ENCODE measurements at places on chromosomes 6 and 20.

- DNase-seq = no peak
Observed at GRCh38 chr6:128487055-128487454, 33.3 kb downstream of the PTPRK start.

DNA sequence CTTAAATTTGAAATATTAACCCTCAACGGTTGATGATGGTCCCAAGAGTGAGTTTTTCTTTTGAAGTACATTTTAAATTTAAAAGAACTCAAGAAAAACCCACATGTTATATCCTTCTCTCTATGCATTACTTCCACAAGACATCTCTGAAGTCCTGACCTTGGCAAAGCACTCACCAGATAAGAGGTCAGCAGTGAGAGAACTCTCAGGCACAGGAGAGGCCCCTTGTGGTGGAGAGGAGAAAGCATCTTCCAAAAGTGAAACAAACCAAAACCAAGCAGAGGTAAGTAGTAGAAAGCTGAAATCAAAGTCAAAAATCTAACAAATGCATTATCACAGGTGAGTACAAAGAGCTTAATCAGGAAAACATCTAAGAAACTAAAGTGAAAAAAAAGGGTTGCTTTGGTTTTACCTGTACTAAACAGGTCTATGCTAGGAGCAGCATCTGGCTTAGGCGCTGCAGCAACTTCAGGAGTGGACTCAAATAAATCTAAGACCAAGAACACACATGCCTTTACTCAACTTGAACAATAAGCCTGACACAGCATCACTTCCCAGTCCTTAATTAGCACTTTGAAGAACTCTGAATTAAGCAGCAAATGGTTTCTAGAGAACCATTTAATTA is 80.5 kb downstream of the PRSS35 start:
- no peak for DNase-seq

GRCh38 chr6:3538536-3538935 is 81.7 kb upstream of the SLC22A23 start:
- no peak for DNase-seq

- no peak for DNase-seq
Observed at GRCh38 chr6:125835221-125835744, 44.5 kb downstream of the NCOA7 start.

DNA sequence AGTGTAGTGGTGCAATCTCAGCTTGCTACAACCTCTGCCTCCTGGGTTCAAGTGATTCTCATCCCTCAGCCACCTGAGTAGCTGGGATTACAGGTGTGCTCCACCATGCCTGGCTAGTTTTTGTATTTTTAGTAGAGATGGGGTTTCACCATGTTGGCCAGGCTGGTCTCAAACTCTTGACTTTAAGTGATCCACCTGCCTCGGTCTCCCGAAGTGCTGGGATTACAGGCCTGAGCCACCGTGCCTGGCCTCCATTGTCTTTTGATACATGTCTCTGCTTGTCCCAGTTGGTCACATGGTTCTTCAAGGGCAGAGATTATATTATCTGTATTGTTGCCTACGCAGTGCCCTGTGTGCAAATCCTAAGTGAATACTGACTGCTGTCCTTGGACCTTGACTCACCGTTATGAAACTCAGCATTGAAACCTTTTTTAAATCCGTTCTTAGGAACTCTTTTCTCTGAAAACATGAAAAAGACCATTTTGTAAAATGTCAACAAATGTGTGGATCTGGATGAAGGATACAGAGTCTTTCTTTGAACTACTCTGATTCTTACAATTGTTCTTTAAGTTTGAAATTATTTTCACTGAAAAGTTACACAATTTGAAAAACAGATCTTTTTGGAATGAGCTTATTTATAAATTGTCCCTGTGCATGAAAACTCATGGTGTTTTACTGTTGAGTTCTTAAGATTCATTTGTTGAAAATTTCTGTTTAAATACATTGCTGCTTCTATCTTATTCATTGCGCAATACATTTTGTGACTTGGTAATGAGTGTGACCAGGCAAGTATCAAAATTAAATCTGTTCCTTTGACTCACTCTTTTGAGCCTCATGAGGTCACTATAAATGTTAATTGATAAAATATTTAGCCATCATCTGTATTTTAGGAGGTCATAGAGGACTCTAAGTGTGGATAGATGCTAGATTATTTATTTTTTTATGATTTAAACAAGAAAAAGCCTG is 293.5 kb downstream of the UTRN start:
- no peak for DNase-seq

GRCh38 chr6:105109955-105110895 is 69.6 kb downstream of the POPDC3 start:
- no peak for DNase-seq

DNA sequence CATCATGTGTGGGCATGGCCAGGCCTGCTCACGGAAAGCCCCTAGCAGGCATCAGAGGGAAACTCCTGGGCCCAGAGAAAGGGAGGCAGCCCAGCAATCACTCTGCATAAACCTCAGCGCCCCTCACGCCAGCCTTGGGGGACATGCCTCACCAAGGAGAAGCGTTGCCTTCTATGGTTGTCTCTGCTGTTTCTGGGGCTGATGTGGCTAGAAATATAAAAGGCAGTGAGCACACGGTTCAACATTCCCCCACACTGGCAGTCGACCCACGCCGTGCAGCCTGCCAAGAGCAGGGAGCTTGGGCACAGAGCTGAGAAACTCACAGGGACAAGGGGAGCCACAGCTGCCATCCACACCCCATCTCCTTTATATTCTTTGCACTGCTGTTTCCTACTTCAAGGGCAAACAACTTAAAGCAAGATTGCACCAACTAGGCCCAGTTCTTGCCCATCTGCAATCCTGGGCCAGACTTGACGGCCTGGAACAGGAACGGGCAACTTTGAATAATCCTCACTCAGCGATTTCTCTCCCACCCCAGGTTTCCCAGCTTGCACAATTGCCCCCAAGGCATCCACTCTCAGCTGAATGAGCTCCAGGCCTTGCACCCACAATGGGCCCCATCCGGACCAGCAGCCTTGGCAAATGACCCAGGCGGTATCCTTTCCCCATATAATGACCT is 35.5 kb upstream of the FOXC1 start:
- no peak for DNase-seq

DNA sequence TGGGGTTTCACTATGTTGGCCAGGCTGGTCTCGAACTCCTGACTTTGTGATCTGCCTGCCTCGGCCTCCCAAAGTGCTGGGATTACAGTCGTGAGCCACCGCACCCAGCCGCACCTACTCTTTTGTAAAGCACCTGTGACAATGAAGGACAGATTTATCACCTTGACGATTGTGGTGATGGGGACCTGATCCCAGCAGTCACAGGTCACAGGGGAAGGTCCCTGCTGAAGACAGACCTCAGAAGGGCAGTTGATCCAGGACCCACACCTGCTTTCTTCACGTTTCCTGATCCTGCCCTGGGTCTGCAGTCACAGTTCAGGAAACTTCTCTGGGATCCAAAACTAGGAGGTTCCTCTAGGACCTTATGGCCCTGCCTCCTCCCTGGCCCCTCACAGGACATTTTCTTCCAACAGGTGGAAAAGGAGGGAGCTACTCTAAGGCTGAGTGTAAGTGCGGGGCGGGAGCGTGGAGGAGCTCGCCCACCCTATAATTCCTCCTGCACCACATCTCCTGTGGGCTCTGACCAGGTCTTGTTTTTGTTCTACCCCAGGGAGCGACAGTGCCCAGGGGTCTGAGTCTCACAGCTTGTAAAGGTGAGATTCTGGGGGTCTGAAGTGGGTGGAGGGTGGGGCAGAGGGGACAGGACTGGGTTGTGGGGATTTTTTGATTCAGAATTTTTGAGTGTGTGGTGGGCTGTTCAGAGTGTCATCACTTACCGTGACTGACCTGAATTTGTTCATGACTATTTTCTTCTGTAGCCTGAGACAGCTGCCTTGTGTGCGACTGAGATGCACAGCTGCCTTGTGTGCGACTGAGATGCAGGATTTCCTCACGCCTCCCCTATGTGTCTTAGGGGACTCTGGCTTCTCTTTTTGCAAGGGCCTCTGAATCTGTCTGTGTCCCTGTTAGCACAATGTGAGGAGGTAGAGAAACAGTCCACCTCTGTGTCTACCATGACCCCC is 3.0 kb downstream of the HLA-E start:
- no peak for DNase-seq

DNA sequence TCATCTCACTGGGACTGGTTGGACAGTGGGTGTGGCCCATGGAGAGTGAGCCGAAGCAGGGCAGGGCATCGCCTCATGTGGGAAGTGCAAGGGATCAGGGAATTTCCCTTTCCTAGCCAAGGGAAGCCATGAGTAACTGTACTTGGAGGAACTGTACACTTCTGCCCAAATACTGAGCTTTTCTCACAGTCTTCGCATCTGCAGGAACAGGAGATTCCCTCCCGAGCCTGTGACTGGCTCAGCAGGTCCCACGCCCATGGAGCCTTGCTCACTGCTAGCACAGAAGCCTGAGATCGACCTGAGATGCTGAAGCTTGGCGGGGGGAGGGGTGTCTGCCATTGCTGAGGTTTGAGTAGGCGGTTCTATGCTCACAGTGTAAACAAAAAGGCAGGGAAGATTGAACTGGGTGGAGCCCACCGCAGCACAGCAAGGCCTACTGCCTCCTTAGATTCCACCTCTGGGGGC is 10.4 kb upstream of the CALHM5 start:
- DNase-seq = peak; percentile 27

DNA sequence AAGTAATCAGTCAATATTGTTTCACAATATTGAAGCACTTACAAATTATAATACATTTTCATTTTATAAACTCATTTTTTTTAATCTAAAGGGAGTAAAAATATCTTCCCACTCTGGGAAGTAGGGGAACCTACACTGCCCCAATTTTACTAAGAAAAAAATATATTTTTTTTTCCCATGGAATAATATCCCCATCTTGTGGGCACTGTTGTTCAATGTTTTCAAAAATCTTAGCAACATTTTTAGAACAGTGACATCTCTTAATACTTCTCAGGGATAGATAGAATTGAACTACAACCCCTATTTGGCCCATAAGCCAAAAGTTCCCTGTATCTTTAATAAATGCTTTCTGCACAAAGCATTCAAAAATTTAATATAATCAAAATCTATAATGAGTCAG is 42.9 kb downstream of the ARHGAP18 start:
- no peak for DNase-seq

- DNase-seq = no peak
Observed at GRCh38 chr6:42507901-42508300, 55.9 kb upstream of the UBR2 start.

GRCh38 chr20:43691928-43692524 is 25.1 kb downstream of the MYBL2 start:
- peak; percentile 42 for DNase-seq

DNA sequence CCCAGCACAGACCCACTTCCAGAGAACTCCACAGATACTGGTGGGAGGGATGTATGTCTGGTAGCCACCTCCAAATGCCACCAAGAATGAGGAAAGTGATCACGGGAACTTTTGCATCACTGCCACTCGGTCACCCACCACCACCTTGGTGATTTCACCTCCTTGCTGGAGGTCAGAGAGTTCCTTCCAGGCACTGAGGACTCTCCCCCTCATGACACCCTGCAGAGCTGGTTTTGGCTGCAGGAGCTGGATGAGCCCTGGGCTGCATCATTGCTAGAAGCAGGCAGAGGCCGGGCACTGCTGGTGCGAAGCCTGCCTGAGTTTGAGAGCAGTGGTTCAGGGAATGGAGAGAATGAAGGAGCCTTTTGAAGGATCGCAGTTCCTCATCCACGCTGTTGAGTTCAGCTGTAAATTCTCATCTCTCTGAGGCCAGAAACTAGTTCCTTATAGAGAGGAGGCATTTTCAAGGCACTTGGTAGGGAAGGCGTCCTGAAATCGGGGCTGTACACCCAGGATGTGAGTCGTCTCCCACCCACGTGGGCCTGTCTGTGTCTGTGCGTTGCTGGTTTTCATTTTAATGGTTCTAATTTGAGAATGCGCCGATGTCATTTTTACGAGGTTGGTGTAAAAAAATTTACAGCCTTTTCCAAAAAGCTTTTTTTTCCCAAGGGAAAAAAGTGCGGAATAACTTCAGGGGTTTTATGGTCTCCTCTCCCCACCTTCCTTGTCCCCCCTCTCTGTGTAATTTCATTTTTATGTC is 25.0 kb downstream of the FOXP4 start:
- no peak for DNase-seq

DNA sequence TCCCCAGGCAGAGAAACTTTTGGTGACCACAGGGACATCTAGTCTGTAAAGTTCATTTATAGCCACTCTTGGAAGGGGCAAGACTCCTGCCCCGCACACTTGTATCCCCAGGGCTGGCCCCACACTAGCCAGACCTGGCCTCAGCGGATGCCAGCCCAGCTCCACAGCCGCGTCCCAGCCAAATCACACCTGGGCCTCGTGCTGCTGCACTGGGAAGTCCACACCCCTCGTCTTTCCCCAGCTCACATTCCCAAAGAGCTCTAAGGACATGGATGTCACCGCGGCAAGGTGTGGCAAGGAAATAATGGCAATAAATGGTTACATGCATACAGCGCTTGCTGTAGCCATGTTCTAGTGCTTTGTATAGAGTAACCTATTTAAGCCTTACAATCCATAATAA is 8.6 kb downstream of the IP6K3 start:
- no peak for DNase-seq

- no peak for DNase-seq
Observed at GRCh38 chr6:4717124-4717523, 59.1 kb upstream of the CDYL start.

DNA sequence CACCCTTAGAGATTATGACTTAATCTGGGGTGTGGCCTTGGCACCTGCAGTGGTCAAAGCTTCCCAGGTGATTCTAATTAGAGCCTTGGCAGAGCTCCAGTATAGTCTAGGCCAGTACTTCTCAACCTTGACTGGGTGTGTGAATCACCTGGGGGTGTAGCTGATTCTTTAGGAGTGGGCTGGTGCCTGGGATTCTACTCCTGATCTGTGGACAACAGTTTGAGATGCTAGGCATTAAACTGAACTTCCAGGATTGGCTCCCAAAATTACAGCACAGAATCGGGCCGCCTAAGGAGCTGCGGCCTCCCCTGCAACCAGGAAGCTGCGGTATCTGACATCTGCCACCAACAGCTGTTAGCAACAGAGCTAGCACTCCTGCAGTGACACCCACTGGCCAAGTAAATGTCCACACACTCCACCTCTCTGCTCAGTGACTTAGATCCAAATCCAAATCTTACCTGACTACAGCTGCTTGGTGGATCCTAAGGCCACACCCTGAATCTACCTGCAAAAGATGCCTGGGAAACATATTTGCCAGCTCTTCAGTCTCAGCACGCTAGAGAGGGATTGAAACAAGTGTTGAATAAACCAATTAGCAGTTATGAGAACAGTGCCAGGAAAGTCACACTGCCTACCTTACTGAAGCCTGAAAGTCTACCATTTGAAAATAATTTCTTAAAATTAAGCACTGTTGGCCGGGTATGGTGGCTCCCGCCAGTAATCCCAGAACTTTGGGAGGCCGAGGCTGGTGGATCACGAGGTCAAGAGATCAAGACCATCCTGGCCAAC is 126.7 kb downstream of the UNC5CL start:
- DNase-seq = peak; percentile 3

DNA sequence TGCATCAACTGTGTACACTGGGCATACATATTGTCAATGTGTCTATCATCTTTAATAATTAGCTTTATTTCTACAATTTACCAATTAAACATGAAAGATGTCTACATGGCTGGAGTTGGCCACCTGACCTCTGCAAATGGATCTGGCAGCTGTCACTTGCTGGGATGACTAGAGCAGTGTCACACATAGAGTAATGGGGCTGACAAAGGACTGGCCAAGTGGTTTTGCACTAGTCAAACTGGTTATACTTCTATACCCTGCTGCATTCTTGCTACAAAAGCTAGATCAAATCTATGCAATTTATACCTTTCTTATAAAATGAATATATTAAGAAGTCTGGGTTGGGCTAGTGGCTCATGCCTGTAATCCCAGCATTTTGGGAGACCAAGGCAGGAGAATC is 99.3 kb downstream of the SESN1 start:
- DNase-seq = no peak

All from T-cell (primary cell).